ENCODE measurements at places on chromosomes 2 and 18. TPM values are rescaled to one million over a fixed set of nuclear protein-coding genes. Genes with fewer than 3 reads are reported as not detected.

SERPINB4 gene
- polyA plus RNA-seq = not detected

TNFAIP6 gene
- polyA plus RNA-seq = 1.3 TPM

TUBB8B gene
- polyA plus RNA-seq = not detected

AFF3 gene
- polyA plus RNA-seq = 12.9 TPM

DHRS9 gene
- polyA plus RNA-seq = not detected

HOXD4 gene
- not detected for polyA plus RNA-seq

STAT4 gene
- 0.47 TPM for polyA plus RNA-seq

KHK gene
- 0.82 TPM for polyA plus RNA-seq

CDCA7 gene
- polyA plus RNA-seq = 18.7 TPM

HRH4 gene
- polyA plus RNA-seq = not detected

CRYBA2 gene
- polyA plus RNA-seq = not detected

UCN gene
- 0.30 TPM for polyA plus RNA-seq

PLEKHH2 gene
- 3.3 TPM for polyA plus RNA-seq

Measured in IMR-90 (cell line).